ENCODE measurements at places on chromosomes 6 and 20. TPM values are rescaled to one million over a fixed set of nuclear protein-coding genes. Genes with fewer than 3 reads are reported as not detected.

- no peaks in the 10 kb centered on the region for H3K4me1 ChIP-seq
- H3K27me3 ChIP-seq, result no peaks in the 10 kb centered on the region
- no peaks in the 10 kb centered on the region for H3K36me3 ChIP-seq
- DNase-seq, result no peak
Observed at GRCh38 chr20:14378326-14378725, 40.9 kb upstream of the FLRT3 start.

- DNase-seq, result no peak
- peaks cover 19% of the 10 kb centered on the region for H3K4me1 ChIP-seq
- no peak overlapping the region for H3K4me3 ChIP-seq
Observed at GRCh38 chr6:142296975-142297604, 4.7 kb upstream of the ADGRG6 start.

- H3K36me3 ChIP-seq, result no peaks in the 10 kb centered on the region
- no peaks in the 10 kb centered on the region for H3K27me3 ChIP-seq
- H3K4me1 ChIP-seq, result no peaks in the 10 kb centered on the region
- H3K27ac ChIP-seq, result no peak overlapping the region
- H3K4me3 ChIP-seq, result no peak overlapping the region
- no peak for DNase-seq
Observed at GRCh38 chr6:3467996-3468395, 11.1 kb upstream of the SLC22A23 start.

- no peak overlapping the region for H3K4me3 ChIP-seq
- no peak overlapping the region for H3K27ac ChIP-seq
- DNase-seq, result no peak
- no peaks in the 10 kb centered on the region for H3K36me3 ChIP-seq
- H3K27me3 ChIP-seq, result no peaks in the 10 kb centered on the region
Observed at GRCh38 chr6:50850223-50851048, 31.8 kb downstream of the TFAP2B start.

DNA sequence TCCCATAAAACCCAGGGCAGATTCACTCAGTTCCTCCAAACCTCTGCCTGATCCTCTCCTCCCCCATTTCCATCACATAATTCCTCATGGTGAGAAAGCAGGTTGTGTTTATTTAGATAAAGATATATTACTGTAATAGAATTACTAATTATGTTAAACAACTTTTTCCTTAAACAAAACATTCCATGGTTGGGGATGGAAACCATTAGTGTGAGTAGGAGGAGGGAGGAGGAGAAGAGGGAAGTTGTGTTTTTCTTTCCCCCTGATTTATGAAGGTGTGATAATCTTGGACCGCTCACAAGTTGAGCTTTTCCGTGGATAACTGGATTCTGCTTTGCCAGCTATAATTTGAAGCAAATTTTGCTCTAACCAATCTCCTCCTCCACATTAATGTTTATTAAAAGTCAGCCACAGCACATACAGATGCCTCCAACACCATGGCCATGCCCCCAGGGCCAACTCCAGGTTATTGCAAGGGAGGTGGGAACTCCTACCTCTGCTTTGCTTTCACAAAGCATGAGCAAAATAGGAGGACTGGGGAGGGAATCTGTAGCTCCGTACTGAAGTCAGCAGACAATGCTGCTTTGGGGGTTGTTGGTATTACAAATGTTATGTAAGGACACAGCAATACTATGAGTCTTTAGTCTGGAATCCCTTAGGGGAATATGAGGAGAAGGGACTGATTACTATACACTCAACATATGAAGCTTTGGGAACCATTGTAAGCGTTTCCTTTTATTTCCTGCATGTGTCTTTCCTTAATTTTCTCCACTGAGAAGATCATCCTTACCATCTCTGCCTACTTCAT is 542.0 kb downstream of the DHX35 start:
- H3K4me3 ChIP-seq, result no peak overlapping the region
- no peaks in the 10 kb centered on the region for H3K27me3 ChIP-seq
- H3K36me3 ChIP-seq, result no peaks in the 10 kb centered on the region
- no peak for DNase-seq

DNA sequence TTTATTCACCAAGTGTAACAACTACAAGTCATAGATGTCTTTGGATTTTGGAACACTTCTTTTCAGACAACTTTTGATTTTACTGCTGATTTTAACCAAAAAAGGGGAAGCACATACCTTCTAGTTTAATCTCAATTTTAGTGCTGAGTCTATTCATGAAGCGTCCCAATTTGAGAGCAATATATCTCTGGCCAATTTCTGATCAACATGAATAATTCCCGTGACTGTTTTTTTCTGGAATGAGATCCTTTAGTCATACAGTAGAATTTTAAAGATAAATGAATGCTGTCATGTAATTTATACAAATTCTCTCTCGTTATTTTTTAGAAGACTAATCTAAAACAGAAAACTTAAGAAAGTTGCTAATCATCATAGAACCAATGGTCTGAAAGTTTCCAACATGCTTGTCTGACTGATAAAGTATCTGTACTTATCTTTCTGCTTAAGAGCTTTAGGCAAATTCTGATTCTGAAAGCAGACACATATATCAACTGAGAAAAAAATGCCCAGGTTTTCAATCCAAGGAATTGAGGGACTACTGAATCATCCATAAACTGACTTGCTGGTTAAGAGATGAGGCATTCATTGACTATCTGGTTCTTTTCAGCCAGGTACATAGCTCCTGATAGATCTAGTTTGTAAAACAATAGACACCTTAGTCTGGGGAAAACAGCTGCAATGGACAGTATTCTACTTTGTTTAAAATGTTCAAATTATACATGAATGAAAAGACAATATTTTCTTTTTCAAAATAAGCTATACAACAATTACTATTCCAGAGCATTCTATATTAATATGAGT is 657.5 kb downstream of the RFPL4B start:
- no peaks in the 10 kb centered on the region for H3K27me3 ChIP-seq
- DNase-seq, result no peak
- H3K4me1 ChIP-seq, result no peaks in the 10 kb centered on the region
- H3K27ac ChIP-seq, result no peak overlapping the region
- no peak overlapping the region for H3K4me3 ChIP-seq
- H3K36me3 ChIP-seq, result no peaks in the 10 kb centered on the region

GRCh38 chr6:111361648-111362047 is 121.4 kb downstream of the REV3L start:
- no peak overlapping the region for H3K4me3 ChIP-seq
- peaks cover 23% of the 10 kb centered on the region for H3K36me3 ChIP-seq
- DNase-seq, result peak; percentile 17

DNA sequence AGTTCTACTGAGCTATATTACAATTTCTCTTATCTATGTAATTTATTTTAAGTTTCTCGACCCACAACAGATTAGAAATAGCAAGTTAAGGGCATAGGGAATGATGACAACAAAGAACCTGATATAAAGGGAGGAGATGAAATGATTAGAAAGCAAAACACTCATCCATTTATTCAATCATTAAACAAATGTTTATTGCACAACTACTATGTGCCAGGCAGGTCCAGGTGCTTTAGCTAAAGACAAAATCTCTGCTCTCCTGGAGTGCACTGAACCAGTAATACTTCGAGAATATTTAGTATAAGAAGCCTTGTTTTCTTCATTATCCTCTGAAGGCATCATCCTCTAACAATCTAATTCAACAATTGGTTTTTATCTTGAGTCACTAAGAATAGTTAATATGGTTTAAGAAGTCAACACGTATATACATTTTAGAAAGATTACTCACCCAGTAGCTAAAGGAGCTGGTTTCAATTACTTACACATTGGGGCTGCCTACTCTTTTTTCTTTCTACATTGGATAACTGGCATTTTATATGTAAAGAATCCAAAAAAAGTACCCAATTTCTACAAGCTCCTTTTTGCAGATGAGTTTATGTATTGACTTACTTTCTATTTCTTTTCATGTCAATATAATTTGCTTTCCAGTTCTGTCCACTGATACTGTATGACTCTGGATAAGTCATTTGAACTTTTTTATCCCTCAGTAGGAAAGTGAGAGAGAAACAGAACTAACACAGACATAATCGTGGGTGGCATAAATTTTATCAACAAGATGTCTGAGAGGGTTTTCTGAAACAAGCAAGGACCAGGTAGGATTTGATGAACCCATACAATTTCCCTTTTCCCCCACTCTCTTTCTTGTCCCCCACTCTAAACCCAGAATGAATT is 312.6 kb downstream of the CLIC5 start:
- no peaks in the 10 kb centered on the region for H3K36me3 ChIP-seq
- H3K27ac ChIP-seq, result no peak overlapping the region
- H3K4me1 ChIP-seq, result no peaks in the 10 kb centered on the region
- H3K27me3 ChIP-seq, result no peaks in the 10 kb centered on the region

SOBP gene
- total RNA-seq, result 9.0 TPM

POU5F1 gene
- 1.1 TPM for total RNA-seq

C4B gene
- 8.8 TPM for total RNA-seq

Measured in Panc1 (cell line).